ENCODE measurements at places on chromosomes 13 and 19.

GRCh38 chr13:111567637-111568036 is 247.2 kb downstream of the TEX29 start:
- no peak for DNase-seq

GRCh38 chr19:961866-962620 is 22.1 kb upstream of the WDR18 start:
- no peak for DNase-seq

- no peak for DNase-seq
Measured at GRCh38 chr13:21232196-21232595, 55.7 kb downstream of the MRPL57 start.

DNA sequence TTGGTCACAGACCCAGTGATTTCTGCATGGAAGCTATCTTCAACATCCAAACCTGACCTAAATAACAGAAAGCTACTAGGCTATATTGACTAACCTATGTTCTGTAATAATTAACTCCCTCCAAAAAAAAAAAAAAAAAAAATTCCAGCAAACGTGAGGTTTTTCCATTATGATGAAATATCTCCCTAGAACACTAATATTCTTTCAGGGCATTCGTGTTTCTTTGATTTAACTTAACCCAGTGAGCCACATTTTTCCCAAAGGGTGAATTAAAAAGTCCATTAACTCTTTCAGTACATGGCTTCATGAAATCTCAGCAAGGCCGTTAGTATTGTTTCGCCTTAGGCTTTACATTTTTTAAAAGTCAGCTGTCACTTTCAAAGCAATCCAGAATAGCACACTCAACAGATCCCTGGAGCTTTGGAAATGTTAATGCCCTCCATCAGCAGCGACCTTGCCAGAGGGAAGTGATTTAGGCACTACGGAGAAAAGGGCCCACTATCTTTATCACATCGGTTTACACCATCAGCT is 175.8 kb downstream of the DCT start:
- no peak for DNase-seq

DNA sequence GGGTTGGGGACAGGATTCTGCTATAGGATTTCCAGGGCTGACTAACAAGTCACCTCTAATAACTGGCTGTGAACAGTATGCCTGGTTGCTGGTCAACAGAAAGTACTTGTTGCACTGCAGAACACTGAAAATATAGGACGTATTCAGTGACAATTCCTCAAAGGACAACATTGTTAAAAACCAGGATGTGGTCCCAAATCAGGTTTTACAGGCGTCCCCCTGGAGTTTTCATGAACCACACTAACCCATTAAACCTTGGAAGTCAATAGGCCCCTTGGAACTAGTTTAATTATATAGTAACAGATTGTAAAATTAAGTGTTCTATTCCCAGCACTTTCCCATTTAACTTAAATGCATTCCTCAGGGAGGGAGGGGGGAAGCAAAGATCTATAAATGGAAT is 495.4 kb downstream of the TBC1D4 start:
- DNase-seq = peak; percentile 13

DNA sequence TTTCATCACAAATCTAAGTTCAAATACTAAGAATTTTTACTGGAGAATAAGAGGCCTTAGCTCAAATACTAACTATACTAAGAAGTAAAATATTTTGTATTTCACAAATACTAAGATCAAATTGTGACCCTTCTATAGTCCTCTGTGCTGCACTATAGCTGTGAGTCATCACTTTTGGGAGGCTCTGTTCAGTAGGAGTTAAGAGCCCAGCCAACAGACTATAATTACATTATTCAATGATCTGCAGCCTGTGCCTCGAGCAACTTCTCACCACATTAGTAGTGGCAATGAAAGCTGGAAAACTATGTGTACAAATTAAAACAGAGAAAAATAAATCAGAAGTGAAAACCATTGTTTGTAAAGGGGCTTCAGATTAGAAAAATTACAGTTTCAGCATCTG is 147.3 kb upstream of the GPC6 start:
- DNase-seq = no peak

DNA sequence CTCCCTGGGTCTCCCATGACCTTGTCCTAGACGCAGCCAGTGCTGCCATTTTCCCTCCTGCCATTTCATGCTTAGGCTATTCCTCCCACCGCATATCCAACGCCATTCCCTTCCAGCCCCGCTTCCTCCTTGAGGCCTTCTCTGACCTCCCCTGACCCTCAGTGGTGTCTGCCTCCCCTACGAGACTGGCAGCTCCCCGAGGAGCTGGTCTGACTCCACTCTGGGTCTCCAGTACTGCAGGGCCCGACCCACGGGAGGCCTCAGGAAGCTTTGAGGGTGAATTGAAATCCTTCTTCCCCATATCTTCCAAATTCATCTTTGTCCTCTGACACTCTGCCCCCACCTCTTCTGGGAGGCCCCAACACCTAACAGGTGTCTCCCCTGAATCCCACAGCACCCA is 708 bp downstream of the KLK15 start:
- no peak for DNase-seq

GRCh38 chr13:91817250-91817649 is 418.8 kb downstream of the GPC5 start:
- DNase-seq = peak; percentile 46

DNA sequence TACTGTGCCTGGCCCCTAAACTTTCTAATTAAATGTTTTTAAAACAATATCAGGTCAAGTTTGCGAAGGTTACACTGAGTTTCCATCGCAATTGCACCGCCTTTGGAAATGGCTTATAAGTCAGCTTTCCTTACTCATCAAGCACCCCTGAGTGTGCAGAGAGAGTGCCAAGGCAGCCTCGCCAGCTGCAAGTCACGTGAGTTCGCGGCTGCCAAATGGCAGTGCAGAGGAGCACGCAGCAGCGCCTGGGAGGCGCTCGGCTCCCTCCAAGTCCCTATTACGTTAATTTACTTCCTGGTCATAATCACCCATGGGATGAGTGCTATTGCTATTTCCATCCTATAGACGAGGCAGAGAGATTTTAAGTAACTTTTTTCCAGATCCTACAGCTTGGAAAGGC is 319.6 kb downstream of the TEX29 start:
- DNase-seq = no peak

DNA sequence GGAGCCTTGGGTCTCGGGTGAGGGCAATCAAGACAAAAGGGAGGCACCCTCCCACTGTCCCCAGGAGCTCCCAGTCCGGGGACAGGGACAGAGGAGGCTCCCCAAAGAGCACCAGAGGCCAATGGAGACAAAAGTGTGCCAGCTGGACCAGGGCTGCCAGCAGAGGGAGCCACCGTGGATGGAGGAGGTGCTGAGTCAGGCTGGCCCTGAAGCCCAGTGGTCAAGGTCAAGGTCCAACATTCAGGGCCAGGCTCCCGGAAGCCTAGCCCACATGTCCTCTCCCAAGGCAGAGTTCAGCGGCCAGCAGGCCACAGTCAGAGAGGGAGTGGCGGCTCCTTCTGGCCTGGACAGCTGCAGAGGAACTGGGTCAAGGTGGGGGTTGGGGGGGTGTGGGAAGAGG is 8.4 kb downstream of the COL5A3 start:
- no peak for DNase-seq

DNA sequence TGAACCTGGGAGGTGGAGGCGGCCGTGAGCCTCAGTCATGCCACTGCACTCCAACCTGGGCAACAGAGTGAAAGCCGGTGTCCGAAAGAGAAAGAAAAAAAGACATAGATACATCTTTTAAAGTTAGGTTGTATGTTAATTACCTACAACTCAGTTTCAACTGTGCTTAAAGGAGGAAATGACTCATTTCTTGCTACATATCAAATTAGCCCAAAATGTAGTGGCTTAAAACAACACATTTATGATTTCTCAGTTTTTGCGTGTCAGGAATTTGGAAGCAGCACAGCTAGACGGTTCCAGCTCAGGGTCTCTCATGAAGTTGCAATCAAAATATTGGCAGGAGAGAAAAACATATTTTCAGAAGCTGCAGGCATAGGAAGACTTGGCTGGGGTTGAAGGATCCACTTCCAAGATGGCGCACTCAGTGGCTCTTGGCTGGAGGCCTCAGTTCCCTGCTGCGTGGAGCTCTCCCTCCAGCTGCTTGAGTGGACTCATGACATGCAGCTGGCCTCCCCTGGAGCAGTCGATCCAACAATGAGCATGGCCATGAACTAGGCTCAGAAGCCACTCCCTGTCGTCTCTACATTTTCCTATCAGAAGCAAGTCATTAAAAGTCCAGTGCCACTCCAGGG is 7.1 kb downstream of the LDLR start:
- DNase-seq = no peak

DNA sequence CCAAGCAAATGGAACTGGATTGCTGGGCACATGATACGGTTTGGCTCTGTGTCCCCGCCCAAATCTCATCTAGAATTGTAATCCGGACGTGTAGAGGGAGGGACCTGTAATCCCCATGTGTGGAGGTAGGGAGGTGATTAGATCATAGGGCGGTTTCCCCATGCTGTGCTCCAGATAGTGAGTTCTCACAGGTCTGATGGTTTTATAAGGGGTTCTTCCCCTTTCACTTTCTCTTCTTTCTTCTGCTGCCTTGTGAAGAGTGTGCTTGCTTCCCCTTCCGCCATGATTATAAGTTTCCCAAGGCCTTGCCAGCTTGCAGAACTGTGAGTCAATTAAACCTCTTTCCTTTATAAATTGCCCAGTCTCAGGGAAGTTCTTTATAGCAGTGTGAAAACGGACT is 32.6 kb upstream of the MTIF3 start:
- DNase-seq = no peak

GRCh38 chr13:35618565-35619083 is 142.1 kb upstream of the MAB21L1 start:
- DNase-seq = no peak

DNA sequence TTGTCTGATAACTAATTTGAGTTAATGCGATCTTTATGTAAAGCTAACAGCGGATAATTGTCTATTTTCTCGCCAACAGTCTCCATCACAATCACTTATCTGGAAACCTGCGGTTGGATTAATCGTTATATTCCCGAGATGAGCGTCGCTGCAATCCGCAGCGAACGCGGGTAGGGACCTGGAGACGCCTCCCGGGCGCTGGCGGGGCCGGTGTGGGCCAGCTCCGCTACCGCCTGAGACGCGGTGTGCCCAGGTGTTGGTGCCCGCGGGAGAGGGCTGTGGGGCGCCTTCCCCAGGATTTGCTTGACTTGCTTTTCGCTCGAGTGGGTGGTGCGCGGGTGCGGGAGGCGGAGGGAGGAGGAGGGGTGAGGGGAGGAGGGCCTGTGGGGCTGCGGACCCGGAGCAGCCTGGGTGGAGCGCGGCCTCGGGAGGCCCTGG is 38.3 kb downstream of the SOX1 start:
- DNase-seq = no peak

All from NCI-H524 (cell line).